ENCODE measurements at places on chromosomes 1 and 21.

DNA sequence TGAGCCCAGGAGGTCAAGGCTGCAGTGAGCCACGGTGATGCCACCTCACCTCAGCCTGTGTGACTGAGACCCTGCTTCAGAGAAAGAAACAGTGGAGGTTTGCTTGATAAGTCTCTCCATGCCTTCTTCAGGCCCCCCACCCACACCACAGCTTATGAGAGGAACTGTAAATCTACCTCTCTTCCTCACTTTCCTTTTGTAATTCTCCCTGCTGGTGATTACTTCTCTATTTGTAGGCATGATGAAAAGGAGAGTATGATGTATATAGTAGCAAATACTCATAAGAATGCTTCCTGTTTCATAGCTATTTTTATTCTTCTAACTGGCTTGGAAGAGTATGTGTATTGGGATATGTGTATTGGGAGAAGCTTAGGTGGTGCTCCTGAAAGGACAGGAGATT, 186.3 kb downstream of the VPS13D start:
- no peak for DNase-seq

DNA sequence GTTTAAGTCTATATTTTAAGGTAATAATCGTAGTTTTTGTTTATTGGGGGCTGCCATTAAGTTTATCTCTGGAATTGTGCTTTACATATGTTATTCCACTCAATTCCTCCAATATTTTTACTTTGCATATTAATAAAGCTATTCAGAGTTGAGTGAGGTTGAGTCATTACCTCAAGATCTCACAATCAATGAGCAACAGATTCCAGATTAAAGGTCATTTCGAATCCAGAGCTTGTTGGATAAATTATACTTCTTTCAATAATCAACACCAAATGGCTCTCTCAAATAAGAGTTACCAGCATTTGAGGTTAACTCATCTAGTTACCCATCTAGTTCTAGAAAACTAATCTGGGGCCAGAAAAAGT, 16.7 kb downstream of the RGS4 start:
- DNase-seq: no peak

GRCh38 chr1:12475530-12475934, 142.5 kb downstream of the DHRS3 start:
- no peak for DNase-seq

GRCh38 chr1:181206513-181206912, 118.0 kb downstream of the IER5 start:
- no peak for DNase-seq

GRCh38 chr21:30194701-30195299, 21.1 kb downstream of the CLDN8 start:
- DNase-seq: no peak

DNA sequence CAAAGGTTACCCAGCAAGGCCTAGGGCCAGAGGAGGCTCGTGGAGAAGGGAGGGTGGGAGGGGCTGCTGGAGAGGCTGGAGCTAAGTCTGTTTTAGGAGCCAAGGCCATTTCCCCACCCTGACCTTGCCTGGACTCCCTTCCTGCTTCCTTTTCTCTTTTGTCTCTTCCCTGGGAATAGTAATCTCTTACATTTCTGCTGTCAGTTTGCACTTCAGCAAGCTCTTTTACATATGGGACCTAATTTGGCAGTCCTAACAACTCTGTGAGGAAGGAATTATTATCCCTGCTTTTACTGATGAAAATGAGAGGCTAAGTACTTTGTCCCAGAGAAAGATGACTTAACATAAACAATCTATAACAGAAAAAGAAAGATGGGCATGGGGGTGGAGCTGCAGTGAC, 13.8 kb downstream of the OPTC start:
- DNase-seq: no peak

- DNase-seq: no peak
Measured at GRCh38 chr1:11207898-11208611, 18.9 kb downstream of the ANGPTL7 start.

DNA sequence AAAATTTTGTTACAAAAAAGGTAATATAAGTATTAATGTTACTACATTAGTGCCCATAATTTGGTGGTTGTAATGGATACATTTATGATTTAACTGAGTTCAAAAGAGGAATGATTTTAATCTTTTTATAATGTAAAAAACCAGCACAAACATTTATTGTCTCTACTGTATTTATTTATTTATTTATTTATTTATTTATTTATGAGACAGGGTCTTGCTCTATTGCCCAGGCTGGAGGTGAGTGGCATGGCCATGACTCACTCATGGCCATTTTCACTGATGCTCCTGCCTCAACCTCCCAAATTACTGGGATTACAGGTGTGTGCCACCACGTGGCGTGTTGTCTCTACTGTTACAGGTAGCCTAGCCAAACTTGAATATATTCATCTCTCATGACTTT, 21.9 kb downstream of the SPEN start:
- DNase-seq: no peak

DNA sequence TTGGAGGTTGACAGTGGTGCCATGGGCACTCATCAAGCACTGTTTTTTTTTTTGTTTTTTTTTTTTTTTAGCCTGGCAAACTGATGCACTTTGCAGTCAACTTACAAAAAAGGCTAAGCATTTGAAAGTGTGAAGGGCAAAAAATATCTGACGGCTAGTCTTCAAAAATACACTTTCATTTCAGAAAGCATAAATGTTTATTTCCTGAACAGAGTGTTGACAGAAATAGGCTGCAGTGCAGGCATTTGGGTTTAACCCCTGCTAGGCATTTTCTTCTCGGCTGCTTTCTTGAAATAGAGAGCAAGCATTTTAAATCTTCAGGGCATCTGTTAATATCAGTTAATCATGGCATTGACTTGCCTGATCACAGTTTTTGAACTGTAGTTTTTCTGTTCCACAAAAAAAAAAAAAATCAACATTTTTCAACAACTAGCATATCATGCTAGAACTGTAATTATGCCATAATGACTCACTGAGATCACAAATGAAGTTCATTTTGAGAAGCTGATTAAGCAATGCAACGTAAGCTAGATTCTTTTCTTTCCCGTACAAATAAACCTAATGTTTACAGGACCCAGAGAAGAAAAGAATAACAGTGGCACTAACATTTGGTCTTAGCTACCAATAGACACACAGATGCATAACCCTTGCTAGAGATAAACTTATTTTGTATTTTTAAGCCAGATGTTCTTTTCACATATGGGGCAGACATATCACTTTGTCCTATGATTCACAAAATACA, 100.4 kb upstream of the USH2A start:
- DNase-seq: no peak

DNA sequence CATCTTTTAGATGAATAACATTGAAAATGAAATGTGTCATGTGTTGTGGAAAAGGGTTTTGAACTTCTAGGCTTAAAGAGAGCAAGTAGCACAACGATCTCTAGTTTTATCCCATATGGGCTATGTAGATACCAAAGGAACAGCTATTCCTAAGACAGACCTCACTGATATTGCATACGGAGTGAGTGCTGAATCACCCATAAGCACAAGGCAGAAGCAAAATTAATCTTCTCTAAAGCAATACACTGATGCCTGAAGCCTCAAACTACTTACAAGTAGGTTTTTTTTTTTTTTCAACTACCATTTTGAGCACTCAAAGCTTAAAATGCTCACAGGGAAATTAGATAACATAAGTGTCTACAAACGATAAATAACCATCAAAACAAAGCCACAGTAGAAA, 5.0 kb upstream of the KMO start:
- DNase-seq: no peak

GRCh38 chr1:25641931-25642573, 25.5 kb downstream of the MAN1C1 start:
- no peak for DNase-seq

DNA sequence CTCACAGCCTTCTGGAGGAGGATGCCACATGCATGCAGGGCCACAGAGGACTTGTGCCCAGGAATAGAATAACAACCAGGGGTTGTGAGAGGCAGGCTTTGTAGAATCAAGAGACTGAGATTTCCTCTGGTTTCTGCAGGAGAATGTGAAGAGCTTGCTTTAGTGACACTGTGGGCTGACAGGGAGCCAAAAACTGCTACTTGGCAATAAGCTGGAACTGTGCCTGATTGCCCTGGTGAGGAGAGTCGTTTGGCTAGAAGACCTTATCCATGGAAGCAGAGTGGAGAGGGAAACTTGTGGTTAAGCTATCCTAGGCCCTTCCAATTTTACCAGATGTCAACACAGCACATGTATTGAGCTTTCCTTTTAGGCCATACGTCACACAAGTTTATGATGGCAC, 902.1 kb downstream of the MRPL39 start:
- DNase-seq: no peak

DNA sequence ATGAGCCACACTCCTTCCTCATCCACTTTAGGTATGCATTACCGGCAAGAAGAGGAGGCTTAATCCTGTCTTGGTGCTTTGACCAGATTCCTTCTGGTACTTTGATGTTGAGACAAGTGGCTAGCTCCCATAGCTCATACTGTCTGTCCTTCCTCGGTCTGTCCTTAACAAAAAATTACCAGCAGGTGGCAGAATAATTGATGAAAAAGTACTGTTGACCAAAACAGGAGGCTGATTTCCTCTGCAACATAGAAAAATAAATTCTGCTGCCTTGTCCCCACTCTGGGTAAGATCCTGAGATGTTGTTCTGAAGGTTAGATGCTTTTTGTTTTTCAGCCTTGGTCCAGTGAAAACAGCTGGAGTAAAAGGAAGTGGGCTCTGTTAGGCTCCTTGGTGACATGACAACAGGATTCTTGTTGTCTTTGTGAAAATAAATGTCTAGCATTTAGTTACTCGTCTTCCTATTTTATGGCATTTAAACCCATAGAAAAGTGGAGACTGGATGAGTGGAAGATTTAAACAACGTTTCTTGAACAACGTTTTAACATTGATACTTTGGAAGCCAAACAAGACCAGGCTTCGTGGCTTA, 11.2 kb upstream of the HJV start:
- no peak for DNase-seq

DNA sequence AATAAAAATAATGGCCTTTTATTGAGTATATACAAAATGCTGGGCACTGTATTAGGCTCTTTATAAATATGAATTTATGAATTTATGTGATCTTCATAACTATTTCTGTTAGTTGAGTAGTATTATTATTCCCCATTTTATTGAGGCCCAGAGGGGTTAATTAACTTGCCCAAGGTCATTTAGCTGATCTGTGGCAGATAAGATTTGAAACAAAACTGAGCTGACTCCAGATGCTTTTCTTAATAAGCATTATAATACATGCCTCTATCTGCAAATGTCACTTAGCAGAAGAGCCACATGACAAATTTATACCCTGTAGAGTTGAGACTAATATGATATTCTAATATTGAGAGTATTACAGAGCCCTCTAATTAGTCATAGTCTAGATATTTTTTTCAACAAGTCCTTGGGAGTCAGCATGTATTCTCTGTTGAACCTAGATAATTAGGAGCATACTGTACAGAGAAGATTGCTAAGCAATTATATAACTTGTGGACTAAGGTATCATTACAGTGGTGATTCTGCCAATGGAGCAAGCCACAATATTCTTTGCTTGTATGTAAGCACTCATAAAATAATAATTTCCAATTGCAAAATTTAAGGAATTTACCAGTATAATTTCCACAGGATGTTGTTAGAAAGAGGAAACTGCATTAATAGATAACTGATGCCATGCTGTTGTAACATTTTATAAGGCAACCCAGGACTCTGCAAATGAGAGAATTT, 112.0 kb downstream of the LRRC40 start:
- no peak for DNase-seq

DNA sequence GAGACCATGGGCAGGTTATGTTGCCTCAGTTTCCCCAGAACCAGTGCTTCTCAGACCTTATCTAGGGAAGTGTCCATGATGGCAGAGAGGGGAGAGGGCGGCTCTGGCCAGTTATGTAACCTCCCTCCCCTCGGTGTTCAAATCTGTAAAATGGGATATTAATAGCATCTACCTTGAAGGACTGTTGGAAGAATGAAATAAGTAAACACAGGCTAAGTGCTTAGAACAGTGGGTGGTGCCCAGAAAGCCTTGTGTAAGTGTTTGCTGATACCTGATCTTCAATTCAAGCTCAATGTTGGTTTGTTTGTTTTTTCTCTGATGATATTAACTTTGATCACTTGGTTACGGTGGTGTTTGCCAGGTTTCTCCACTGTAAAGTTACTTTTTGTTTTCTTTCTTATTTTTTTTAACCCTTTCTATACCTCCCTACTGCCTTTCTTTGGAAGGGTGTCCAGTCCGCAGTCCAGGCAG, 34.9 kb downstream of the EPHA2 start:
- DNase-seq: no peak

GRCh38 chr21:25863031-25863430, 128.3 kb downstream of the GABPA start:
- DNase-seq: no peak

DNA sequence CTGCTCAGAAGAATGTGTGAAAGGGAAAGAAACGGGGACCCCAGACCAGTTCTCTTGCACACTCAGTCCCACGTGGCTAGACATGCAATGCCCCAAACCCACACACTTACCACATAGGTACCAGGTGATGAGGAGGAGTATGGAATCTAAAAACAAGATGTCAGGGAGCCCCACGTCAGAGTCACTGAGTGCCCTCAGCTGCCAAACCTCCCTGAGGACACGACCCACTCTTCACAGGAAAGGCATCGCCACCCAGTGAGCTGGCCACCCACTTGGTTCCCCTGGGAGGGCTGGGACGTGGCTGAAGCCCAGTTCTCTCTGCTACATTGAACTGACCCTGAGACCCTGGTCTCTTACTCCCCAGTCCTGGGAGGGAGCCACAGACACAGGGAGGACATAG, 41.4 kb downstream of the MRPL37 start:
- DNase-seq: no peak

GRCh38 chr1:5391725-5392124, 600.5 kb downstream of the NPHP4 start:
- no peak for DNase-seq

DNA sequence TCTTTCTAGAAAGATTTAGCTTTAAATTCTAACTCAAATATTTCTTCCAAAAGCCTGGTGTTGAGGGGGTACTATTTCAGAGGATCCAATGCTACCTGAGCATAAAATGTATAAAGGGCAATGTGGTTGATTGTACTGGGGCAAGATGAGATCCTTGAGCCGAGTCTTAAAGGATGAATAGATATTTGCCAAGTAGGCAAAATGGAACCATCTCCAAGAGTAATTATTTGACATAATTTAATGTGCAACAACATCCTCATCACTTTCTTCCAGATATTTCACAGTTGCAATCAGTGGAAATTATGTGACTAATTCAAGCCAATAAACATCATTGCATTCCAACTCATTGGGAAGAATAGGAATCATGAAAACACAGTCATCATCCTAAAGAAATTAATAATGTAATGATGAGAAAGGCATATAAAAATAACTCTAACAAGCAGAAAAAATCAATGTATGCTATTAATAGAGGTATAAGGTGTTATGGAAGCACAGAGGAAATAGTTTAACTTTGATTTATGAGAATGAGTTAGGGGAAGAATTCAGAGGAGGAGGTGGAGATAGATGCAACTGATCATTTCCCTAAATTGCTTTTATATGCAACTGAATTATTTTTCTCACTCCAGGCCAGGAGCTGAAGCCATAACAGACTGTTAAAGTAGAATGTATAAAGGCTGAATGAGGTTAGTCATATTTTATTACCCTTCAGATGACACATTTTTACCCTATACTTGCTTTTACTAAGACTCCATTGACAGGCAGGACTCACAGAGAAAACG, 30.0 kb upstream of the RGS4 start:
- DNase-seq: no peak
